Upper lobe of left lung (tissue), 6 donors: ENCODE measurements at places on chromosomes 16 and 17.

- no peak for DNase-seq
- H3K36me3 ChIP-seq = no peaks in the 10 kb centered on the region
- no peak overlapping the region for H3K27ac ChIP-seq
- H3K27me3 ChIP-seq = no peaks in the 10 kb centered on the region
These were observed 266.3 kb downstream of the FOXL1 start for GRCh38 chr16:86844695-86845094.

GRCh38 chr16:70437017-70437581 lies 1.8 kb downstream of the ST3GAL2 start:
- peak overlapping the region; percentile 90 for H3K27ac ChIP-seq
- H3K36me3 ChIP-seq = no peaks in the 10 kb centered on the region
- H3K4me3 ChIP-seq = peak overlapping the region; percentile 94
- no peak for DNase-seq

GRCh38 chr17:17999364-18000029 lies 26.8 kb downstream of the DRC3 start:
- H3K27ac ChIP-seq = no peak overlapping the region
- no peaks in the 10 kb centered on the region for H3K4me1 ChIP-seq
- H3K36me3 ChIP-seq = no peaks in the 10 kb centered on the region
- no peak overlapping the region for H3K4me3 ChIP-seq
- no peak for DNase-seq

GRCh38 chr16:4968879-4969483 lies 10.9 kb downstream of the SEC14L5 start:
- no peaks in the 10 kb centered on the region for H3K4me1 ChIP-seq
- no peak for DNase-seq
- H3K27ac ChIP-seq = no peak overlapping the region
- H3K36me3 ChIP-seq = no peaks in the 10 kb centered on the region
- H3K4me3 ChIP-seq = no peak overlapping the region
- H3K27me3 ChIP-seq = no peaks in the 10 kb centered on the region

GRCh38 chr16:10210944-10211343 lies 28.7 kb upstream of the GRIN2A start:
- H3K4me3 ChIP-seq = no peak overlapping the region
- no peaks in the 10 kb centered on the region for H3K4me1 ChIP-seq
- no peaks in the 10 kb centered on the region for H3K36me3 ChIP-seq
- H3K27ac ChIP-seq = no peak overlapping the region
- no peaks in the 10 kb centered on the region for H3K27me3 ChIP-seq

- H3K27me3 ChIP-seq = no peaks in the 10 kb centered on the region
- H3K4me3 ChIP-seq = no peak overlapping the region
- H3K27ac ChIP-seq = no peak overlapping the region
- no peaks in the 10 kb centered on the region for H3K4me1 ChIP-seq
These were observed 34.5 kb upstream of the CLEC3A start for GRCh38 chr16:77987810-77988209.

- DNase-seq = no peak
- no peak overlapping the region for H3K4me3 ChIP-seq
- H3K36me3 ChIP-seq = no peaks in the 10 kb centered on the region
- H3K27ac ChIP-seq = no peak overlapping the region
- no peaks in the 10 kb centered on the region for H3K4me1 ChIP-seq
- H3K27me3 ChIP-seq = no peaks in the 10 kb centered on the region
These were observed 239.6 kb downstream of the CDH11 start for GRCh38 chr16:64882078-64882784.

GRCh38 chr16:70753694-70754325 lies 47.1 kb downstream of the VAC14 start:
- H3K36me3 ChIP-seq = peaks cover 32% of the 10 kb centered on the region
- no peak overlapping the region for H3K4me3 ChIP-seq
- DNase-seq = peak; percentile 27
- H3K27ac ChIP-seq = peak overlapping the region; percentile 28
- H3K4me1 ChIP-seq = peaks cover 48% of the 10 kb centered on the region

GRCh38 chr16:19694989-19695388 lies 23.0 kb downstream of the KNOP1 start:
- no peak overlapping the region for H3K27ac ChIP-seq
- no peak for DNase-seq
- no peaks in the 10 kb centered on the region for H3K27me3 ChIP-seq
- H3K36me3 ChIP-seq = peaks cover 38% of the 10 kb centered on the region
- no peak overlapping the region for H3K4me3 ChIP-seq

GRCh38 chr17:76005263-76006149 lies 4.9 kb downstream of the CDK3 start:
- H3K4me3 ChIP-seq = no peak overlapping the region
- H3K4me1 ChIP-seq = peaks cover 5% of the 10 kb centered on the region
- peak overlapping the region; percentile 42 for H3K27ac ChIP-seq
- peak; percentile 66 for DNase-seq

DNA sequence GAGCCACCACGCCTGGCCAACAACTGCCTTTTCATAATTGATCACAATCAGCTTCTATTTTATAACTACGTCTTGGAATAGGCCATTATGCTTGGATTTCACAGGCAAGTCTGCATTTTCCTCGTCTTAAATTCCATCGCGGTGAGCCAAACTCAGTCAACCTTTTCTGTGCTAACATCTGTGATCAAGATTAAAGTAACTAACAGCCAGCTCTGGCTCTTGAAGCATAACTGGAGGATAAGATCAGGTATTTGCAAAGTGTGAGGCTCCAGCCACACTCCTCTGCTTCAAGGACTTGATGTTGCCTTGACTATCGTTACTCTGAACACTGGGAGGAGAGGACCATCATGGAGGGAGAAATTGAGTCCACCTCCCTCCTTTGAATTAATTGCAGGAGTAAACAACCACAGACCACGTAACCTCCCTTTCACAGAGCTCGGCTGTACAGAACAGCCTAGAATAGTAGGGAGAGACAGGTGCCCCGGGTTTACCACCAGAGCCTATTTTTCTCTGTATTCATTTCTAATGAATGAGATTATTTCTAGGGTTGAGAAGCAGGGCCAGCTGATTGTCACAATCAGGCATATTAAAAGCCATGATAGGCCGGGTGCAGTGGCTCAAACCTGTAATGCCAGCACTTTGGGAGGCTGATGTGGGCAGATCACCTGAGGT lies 143.0 kb downstream of the XYLT1 start:
- no peaks in the 10 kb centered on the region for H3K27me3 ChIP-seq
- H3K27ac ChIP-seq = no peak overlapping the region
- no peak for DNase-seq
- H3K4me3 ChIP-seq = no peak overlapping the region
- H3K36me3 ChIP-seq = no peaks in the 10 kb centered on the region

GRCh38 chr17:44830359-44831288 lies 537 bp upstream of the GJC1 start:
- peaks cover 8% of the 10 kb centered on the region for H3K27me3 ChIP-seq
- peak overlapping the region; percentile 44 for H3K4me3 ChIP-seq
- H3K36me3 ChIP-seq = no peaks in the 10 kb centered on the region
- H3K4me1 ChIP-seq = peaks cover 15% of the 10 kb centered on the region

GRCh38 chr16:77191259-77191969 lies 424 bp downstream of the MON1B start:
- H3K4me3 ChIP-seq = peak overlapping the region; percentile 60
- peak; percentile 89 for DNase-seq
- H3K27ac ChIP-seq = peak overlapping the region; percentile 98
- no peaks in the 10 kb centered on the region for H3K27me3 ChIP-seq

DNA sequence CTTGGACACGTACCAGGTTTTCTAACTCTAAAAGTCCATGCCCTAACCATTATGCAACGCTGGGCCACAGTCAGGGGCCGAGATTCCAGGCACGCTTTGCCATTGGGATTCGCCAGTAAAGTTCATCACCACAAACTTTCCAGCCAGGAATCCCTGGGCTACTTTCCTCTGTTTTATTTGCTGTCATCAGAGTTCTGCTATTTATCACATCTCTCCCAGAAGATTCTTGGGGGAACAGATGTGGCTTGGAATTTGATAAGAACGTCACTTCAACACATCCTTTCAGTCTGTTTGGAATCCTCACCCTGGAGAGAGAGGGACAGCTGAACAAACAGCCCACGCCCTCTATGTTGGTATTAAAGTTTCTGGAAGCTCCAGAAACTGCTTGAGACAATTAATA lies 109.6 kb upstream of the CACNG3 start:
- no peaks in the 10 kb centered on the region for H3K27me3 ChIP-seq
- no peak overlapping the region for H3K4me3 ChIP-seq
- DNase-seq = no peak
- H3K27ac ChIP-seq = no peak overlapping the region
- H3K36me3 ChIP-seq = no peaks in the 10 kb centered on the region

DNA sequence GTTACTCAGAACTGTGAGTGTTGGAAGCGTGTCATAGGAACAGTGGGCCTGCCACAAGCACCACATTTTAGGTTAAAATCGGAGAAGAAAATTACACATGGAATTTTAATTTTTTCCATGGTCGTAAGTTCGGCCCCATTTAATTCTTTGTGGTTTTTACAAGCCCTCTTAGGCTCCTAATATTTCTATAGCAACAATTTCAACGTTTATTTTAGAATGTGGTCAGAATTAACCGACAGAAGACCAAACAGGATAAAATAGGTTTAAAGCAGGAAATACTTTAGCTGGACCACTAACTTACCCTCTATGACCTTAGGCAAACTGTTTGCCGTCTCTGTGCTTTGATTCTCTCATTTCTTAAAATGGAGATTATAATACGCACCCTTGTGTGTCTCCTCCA lies 69.9 kb downstream of the FTO start:
- no peak overlapping the region for H3K4me3 ChIP-seq
- H3K4me1 ChIP-seq = peaks cover 78% of the 10 kb centered on the region
- peak overlapping the region; percentile 36 for H3K27ac ChIP-seq
- no peak for DNase-seq
- H3K27me3 ChIP-seq = no peaks in the 10 kb centered on the region

GRCh38 chr16:75116081-75116910 lies at the start of gene LDHD:
Gene LDHD (minus strand): TSS chr16:75116780. CDS start chr16:75116720, 60 bp downstream.
- peak within 1 kb of the TSS; percentile 69 for H3K27ac ChIP-seq
- H3K4me1 ChIP-seq = peaks cover 43% of the 10 kb centered on the region
- peak within 1 kb of the TSS; percentile 59 for H3K4me3 ChIP-seq
- H3K36me3 ChIP-seq = no peaks in the 10 kb centered on the region
- peak; percentile 84 for DNase-seq

GRCh38 chr17:77281122-77281903 lies 140.5 kb downstream of the SEC14L1 start:
- H3K27me3 ChIP-seq = peaks cover 6% of the 10 kb centered on the region
- H3K27ac ChIP-seq = peak overlapping the region; percentile 65
- DNase-seq = peak; percentile 93
- no peaks in the 10 kb centered on the region for H3K36me3 ChIP-seq
- H3K4me1 ChIP-seq = peaks cover 30% of the 10 kb centered on the region
- peak overlapping the region; percentile 59 for H3K4me3 ChIP-seq

GRCh38 chr16:83704656-83705055 lies 103.1 kb upstream of the HSBP1 start:
- H3K4me3 ChIP-seq = no peak overlapping the region
- no peaks in the 10 kb centered on the region for H3K36me3 ChIP-seq
- H3K27me3 ChIP-seq = no peaks in the 10 kb centered on the region

DNA sequence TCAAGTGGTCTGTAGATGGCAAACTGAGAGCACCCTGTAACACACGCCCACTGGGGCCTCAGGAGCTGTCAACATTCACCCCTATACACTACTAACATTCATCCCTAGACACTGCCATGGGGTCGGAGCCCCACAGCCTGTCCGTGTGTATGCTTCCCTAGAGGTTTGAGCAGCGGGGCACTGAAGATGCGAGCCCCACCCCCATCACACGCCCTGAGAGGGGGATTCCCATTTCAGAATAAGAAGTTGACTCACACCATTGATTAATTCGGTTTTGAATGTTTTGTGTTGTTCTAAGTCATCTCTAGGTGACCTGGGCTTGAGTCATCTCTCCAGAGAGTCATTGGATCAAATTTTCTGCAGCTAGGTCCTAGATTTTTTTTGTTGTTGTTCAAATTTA lies 37.3 kb upstream of the MMD start:
- H3K27me3 ChIP-seq = no peaks in the 10 kb centered on the region
- H3K27ac ChIP-seq = no peak overlapping the region
- DNase-seq = no peak
- H3K4me3 ChIP-seq = no peak overlapping the region
- no peaks in the 10 kb centered on the region for H3K4me1 ChIP-seq

GRCh38 chr16:61792194-61792909 lies 243.9 kb downstream of the CDH8 start:
- DNase-seq = no peak
- H3K4me3 ChIP-seq = no peak overlapping the region
- H3K36me3 ChIP-seq = no peaks in the 10 kb centered on the region
- no peak overlapping the region for H3K27ac ChIP-seq
- no peaks in the 10 kb centered on the region for H3K4me1 ChIP-seq

DNA sequence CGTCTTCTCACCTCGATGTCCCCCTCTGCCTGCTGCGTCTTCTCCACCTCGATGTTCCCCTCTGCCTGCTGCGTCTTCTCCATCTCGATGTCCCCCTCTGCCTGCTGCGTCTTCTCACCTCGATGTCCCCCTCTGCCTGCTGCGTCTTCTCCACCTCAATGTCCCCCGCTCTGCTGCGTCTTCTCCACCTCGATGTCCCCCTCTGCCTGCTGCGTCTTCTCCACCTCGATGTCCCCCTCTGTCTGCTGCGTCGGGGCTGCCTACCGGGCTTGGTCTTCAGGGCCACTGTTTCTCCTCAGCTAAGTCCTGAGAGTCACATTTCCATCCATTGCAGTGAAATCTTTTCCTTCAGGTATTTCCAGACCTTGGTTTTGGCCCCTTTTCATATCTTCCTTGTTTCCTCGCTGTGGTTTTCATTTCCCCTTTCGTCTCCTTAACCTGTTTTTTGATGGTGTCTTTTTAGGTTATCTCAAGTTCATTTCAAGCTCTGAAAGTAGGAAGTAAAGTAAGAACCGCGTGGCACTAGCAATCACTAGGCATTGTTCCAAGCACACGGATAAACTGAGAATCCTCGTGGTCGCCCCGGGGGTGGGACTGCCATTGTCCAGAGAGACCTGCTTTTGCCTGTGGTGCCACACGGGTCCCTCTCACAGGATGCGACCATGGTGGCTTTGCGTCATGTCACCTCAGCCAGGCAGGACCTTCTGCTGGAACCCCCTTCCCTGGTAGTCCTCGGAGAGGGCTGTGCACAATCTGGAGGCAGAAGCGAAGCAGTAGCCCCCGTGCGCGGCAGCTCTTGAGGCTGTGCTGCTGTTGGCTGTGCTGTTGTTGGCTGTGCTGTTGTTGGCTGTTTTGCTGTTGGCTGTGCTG lies 9.5 kb upstream of the ZNF750 start:
- no peak overlapping the region for H3K4me3 ChIP-seq
- peaks cover 28% of the 10 kb centered on the region for H3K4me1 ChIP-seq
- no peak for DNase-seq
- H3K27ac ChIP-seq = no peak overlapping the region
